ENCODE measurements at places on chromosomes 16 and 17.
A peak's percentile ranks its signal among the peaks of the same experiment; 100 is the strongest.

DNA sequence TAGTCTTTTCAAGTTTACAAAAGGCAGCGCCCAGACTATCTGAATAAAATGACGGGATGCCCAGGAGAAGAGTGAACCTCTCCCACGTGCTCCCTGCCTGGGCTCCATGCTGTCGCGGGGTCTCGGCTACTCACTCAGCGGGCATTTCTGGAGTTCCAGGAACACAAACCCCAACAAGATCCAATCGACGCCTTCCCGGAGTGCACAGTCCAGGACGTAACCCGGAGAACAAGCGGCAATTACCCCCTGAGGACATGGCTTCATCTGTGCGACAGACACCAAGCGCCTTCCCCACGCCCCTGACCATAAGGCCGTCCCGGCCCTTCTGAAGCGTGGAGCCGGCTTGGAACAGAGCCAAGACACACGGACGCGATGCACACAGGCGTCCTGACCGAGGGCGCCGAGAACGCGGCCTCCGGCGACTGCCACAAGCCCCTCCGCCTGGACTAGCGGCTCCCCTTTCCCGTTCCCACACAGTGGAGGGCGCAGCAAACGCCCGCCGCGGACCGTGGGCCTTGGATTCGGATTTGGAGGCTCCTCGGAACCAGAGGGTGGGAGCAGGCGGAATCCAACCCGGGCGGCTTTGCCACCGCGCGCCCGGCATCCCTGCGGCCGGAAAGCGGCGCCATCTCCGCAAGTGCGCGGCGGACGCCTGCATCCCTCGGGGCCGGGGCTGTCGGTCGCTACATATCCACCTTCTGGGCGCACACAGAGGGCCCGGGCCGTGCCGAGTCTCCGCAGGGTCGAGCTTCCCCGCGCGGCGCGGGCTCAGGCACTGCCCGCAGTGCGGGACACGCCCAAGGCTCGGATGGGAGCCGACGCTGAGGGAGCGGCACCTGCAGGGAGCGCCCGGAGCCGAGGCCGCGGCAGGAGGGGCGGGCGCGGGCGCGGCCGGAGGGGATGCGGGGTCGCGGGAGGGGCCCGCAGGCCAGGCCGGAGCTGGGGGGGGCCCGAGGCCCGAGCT lies 725 bp downstream of the ABCA3 start:
- peak; percentile 29 for DNase-seq

DNA sequence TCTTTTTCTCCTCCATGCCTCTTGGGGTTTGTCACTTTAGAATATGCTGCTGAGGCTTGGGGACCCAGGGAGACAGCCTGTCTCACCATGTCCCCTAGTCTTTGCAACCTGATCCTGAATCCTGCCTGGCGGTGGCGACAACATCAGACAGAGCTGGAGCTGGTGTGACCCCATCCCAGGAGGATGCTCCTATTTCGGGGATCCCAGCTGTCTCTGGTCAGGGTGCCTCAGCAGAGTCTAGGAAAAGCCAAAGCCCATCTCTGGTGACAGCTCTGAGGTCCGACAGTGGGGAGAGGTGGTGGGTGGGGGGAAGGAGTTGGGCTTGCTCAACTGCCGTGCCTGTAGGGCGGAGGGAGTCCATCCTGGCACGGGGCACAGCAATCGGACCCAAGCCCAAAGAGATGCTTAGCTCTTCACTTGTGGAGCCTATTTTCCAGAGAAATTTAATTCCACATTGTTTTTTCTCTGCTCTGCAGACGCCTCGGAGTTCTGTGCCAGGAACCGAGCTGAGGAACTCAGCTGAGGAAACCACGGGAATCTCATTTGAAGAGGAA lies 10.3 kb upstream of the TNS4 start:
- DNase-seq = no peak

- no peak for DNase-seq
These were observed 116.3 kb upstream of the TOM1L1 start for GRCh38 chr17:54784305-54784704.

DNA sequence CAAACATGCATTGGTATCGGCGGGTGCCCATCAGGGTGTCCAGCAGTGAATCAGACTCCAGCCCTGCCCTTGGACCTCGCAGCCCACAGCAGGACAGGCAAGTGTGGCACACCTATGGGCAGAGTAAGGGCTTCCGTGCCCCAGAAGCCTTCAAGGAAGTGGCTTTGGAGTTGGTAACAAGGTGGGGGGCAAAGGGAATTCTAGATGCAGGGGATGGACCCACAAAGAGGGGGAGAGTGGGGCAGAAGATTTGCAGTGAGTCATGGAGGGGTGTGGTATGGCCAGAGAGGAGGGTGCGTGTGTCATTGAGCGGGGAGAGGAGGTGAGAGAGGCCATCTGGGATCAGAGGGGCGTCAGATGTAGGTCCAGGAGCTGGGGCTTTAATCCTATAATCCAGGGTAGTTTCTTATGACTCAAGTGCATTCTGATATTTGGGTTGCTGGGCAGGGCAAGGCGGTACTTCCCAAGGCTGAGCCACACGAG lies 8.5 kb upstream of the SPNS2 start:
- DNase-seq = no peak

- no peak for DNase-seq
These were observed 98.2 kb downstream of the HS3ST3A1 start for GRCh38 chr17:13503526-13503925.

DNA sequence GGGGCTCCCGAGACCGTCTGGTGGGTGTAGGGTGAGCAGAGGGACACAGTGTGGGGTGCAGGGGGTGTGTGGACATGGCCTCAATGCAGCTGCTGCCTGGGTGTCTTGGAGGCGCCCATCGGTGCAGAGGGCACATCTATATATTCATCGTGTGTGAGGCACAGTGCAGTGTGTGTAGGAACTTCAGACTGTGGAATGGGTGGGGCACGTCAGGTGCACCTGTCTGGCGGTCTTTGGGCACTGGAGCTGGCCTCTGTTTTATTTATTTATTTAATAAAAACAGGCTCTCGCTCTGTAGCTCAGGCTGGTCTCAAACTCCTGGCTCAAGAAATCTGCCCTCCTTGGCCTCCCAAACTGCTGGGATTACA lies 16.8 kb downstream of the LASP1 start:
- DNase-seq = no peak

DNA sequence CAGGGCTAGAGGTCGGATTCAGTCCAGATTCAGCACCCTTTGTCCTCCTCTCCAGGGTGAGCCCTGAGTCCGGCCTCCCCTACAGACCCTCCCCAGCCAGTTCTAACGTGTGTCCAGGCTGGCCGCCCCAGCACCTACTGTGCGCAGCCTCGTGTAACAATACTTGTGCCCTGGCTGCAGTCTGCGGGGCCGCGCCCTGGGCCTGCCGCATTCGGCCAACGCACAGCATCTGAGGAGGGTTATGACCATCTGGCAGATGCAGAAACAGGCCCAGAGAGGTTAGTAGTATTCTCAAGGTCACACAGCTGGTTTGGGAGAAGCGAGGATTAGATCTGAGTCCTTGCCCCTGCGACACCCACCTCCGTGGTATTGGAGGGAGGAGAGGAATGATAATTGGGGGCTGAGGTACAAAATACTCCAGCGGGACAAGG lies 968 bp downstream of the RIPOR1 start:
- no peak for DNase-seq

- DNase-seq = no peak
These were observed 11.3 kb downstream of the COIL start for GRCh38 chr17:56949595-56949994.

DNA sequence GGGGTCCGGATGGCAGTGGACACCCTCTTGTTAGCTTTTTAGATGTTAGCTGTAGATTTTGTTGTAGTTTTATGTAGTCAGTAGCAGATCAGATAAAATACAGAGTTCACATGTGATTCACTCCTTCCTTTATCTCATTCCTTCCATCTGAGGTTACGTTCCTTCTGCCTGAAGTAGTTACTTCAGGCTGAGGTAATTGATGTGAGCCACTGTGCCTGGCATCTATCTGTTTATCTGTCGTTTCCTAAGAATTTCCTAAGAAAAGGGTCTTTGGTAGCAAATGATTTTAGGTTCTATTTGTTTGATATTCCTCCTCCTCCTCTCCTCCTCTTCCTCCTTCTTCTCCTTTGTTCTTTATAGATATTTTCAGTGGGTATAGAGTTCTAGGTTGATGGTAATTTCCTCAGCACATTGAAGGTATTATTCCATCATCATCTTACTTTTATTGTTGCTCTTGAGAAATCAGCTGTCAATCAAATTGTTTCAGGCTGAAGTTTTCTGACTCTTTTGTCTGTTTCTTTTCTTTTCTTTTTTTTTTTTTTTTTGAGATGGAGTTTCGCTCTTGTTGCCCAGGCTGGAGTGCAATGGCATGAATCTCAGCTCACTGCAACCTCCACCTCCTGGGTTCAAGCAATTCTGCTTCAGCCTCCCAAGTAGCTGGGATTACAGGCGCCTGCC lies 29.6 kb upstream of the FBXO47 start:
- peak; percentile 84 for DNase-seq

GRCh38 chr16:4313563-4314531 lies 2.0 kb upstream of the GLIS2 start:
- peak; percentile 66 for DNase-seq

GRCh38 chr17:64736804-64737492 lies 74.8 kb upstream of the SMURF2 start:
- DNase-seq = peak; percentile 54

DNA sequence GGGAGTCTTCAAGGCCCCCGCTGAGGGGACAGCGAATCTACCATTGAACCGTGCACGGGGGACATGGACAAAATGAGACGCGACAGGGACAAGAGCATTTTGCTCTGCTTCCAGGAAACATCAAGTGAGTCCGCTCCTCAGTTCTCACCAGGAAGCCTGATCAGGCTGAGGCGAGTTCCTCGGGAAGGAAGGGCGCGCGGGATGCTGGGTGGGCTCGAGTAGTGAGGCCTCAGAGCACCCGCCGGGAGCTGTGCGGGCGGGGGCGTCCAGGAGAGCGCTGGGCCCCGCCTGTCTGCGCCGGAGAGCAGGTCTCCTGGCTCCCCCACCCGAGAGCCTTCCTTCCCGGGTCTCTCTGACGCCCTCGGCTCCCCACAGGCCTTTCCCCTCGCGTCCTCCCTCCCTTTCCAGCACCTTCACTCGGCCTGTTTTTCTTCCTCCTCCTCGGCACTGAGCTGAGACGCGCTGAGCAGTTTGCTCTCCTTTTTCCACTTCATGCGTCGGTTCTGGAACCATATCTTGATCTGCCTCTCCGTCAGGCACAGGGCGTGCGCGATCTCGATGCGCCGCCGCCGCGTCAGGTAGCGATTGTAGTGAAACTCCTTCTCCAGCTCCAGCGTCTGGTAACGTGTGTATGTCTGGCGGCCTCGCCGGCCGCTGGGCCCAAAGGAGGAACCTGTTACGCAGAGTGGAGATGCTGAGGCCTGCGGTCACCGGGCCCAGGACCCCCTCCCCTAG lies 2.6 kb upstream of the HOXB5 start:
- DNase-seq = no peak

DNA sequence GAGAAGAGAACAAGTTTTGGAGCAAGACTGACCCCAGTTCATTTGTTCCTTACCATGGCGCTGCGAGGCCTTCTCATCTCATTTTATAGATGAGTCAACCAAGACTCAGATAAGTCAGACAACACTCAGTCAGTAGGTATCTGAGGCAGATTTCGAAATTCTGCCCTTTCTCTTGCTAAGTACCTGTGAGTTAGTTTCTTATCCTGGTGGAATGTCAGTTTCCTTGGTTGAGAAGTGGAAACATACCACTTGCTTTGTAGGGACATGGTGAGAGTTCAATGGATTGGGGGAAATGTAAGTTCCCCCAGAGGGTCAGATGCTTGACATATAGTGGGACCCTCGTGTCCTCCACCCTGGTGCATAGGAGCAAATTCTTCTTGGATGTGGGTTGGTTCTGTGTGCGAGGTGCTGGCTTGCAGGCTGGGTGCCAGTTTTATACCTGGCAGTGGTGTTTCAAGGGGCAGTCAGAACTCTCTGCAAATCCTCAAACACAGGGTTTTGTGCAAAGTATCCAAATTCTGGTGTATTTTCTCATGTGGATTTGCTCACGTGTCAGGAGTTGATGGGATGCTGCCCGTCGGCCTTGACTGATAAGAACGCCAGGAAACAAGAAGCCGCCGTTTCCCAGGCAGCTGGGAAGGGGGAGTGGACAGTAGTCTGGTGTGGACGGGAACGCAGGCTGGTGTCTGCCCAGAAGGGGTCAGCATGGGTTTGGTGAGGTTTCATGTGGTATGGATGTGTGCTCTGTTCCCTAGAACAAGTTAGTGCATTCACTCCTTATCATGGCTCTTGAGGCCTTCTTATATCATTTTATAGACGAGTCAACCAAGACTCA lies 61.1 kb upstream of the CIBAR2 start:
- peak; percentile 67 for DNase-seq

DNA sequence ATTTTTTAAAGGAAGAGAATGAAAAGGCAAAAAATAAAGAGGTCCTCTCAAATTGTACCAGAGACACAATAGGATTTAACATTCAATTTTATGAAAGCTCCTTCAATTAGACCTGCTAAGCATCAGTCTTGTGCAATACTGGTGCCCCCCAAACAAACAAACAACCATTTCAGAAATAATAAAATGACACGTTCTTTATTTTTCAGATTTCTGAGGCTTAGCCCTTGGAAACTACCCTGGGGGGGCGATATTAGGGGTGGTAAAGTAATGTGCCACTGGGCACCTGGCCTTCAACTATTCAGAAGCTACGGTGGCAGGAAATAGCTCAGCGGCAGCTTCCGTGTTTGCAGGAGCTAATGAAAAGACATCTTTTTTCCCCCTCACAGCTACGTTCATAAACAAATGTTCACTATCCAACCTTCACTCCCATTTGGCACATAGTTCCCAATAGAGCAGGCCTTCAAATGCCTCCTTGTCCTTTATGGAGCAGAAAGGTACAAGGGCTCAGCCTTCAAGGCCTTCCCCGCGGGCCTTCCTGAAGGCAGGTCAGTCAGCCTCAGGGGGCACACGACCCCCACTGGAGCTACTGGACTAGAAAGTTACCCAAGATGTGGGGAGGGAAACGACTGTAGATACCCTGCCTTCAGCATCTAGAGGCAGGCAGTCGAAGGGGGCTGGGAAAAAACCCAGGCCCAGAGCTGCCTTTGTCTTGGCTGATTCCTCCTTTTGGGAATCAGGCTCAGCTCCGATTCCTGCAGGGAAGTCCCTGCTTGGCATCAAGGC lies 44.1 kb downstream of the TBX4 start:
- no peak for DNase-seq

- DNase-seq = no peak
These were observed 113.1 kb downstream of the SNX29 start for GRCh38 chr16:12089492-12090150.

- no peak for DNase-seq
These were observed 101.2 kb downstream of the WWOX start for GRCh38 chr16:78200623-78201096.

- peak; percentile 8 for DNase-seq
These were observed 23.1 kb downstream of the LITAFD start for GRCh38 chr16:8905168-8905762.

DNA sequence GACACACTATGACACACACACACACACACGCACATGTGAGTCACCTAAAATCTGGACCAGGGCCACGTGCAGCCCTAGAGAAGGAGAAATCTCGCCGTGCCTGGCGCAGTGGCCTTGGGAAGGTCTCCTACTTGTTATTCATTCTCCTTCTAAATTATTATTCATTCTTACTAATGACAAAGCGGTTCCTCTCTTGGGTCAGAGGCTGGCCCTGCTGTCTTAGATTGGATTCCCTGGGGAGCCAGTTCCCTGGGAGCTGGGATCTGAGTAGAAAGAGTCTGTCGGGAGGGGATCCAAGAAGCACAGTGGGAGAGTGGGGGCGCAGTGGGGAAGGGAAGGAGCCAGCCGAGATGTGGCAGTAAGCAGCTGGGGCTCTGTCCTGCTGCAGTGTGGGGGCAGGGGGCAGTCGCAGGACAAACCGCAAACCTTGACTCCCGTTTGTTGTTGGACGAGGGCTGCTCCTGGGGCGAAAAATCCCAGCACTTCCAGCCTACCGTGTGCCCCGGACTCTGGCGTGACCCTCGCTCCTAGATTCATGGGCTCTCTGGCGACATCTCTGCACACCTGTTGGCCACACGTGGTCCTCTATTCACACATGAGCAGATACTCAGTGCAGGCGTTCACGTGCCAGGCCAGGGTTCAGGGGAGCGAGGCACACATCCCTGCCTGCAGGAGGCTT lies 18.7 kb upstream of the JPH3 start:
- no peak for DNase-seq
